ENCODE measurements at places on chromosomes 16 and 17.

DNA sequence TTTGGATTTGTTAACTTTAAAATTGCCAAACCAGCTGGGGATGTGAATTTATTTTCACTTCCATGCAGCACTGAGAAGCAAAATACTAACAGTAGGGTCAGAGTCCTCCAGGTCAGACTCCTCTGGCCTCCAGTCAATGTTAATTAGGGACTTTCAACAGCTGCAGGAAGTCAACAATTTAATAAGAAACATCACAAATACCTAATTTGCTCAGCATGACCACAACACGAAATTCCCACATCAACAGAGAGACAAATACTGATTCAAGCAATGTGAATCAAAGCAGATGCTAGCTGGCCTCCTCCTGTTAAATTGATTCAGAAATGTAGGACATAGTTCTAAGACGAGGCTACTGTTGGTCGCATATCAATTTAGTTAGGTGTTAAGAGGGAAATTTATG, 111.7 kb downstream of the ABCA8 start:
- no peak for DNase-seq

DNA sequence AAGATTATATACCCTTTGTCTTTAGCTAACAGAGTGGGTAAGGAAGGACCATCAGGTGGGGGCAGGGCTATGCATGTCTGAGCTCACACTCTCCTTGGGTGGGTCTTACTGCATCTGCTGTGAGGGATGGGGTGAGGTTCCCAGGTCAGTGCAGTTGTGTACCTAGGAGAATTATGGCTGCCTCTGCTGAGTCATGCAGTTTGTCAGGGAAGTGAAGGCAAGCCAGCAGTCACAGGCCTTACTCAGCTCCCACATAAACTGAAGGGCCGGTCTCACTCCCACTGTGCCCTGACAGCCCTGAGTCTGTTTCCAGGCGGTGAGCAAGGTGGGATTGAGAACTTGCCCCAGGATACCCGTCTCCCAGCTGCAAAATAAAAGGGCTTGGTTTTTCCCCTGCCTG, 328.6 kb downstream of the MAP2K6 start:
- no peak for DNase-seq

GRCh38 chr17:77802333-77802615, 156.2 kb upstream of the TNRC6C start:
- DNase-seq = no peak

- peak; percentile 24 for DNase-seq
Measured at GRCh38 chr17:82528484-82529265, 9.1 kb downstream of the FOXK2 start.

DNA sequence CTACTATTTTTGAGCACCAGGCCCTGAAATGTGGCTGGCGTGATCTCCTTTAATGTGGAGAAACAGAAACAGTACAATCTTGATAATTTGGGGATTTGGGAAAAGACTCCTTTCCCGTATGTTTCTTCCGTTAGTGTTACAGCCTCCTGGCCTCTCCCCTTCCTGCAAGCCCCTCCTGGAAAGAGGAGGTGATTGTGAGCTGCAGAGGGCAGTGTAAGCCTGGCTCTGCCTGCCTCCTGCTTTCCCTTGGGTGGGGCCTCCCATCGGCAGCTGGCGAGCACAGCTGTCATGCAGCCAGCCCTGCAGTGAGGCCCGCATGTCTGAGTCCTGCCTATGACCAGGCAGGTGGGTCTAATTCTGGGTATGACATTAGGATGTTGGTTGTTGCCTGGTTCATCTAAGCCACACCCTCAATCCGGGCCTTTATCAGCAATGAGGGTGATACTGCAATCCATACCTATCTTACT, 48.7 kb upstream of the WSB1 start:
- DNase-seq = peak; percentile 72

GRCh38 chr17:46154151-46154816, 38.9 kb downstream of the KANSL1 start:
- no peak for DNase-seq

- no peak for DNase-seq
Measured at GRCh38 chr16:3095869-3096268, 3.2 kb downstream of the ZSCAN10 start.

GRCh38 chr17:73765824-73766563, 121.7 kb upstream of the SDK2 start:
- DNase-seq = no peak

- DNase-seq = no peak
Measured at GRCh38 chr17:74213861-74214391, 555 bp downstream of the TTYH2 start.

- DNase-seq = no peak
Measured at GRCh38 chr17:57689254-57689653, 55.8 kb downstream of the CCDC182 start.

- no peak for DNase-seq
Measured at GRCh38 chr17:20988896-20989295, 53.9 kb downstream of the USP22 start.

DNA sequence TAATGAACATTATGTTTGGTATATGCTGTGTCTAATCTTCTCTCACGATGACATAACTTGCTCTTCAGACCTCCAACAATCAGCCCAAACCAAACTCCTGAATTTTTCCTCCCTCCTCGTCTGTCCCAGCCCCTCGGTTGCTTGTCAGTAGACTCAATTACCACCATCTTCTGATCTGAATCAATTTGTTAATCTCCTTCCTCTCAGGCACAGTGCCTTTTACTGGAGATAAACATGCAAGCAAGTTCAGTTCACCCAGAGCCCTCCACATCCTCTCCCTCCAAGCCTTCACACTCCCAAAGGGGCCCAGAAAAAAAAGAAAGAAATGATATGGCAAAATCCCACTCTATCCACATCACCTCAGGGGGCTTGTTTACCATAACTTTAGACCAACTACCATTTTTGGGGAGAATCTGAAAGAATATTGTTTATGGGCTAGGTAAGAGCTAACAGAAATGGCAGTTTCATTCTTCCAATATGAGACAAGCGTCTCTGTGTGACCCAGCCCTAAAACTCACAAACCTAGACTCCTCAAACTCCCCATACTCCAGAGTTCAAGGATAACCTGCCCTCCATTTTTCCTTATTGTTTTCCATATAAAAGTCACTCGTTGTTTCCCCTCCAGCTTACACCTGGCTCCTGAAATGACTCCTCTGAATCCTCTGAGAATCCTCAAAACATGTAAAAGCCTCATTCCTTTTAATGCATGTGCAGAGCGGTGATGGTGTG, 1.5 kb downstream of the TEX2 start:
- DNase-seq = no peak

GRCh38 chr16:19167710-19168370, at the start of gene SYT17:
SYT17 (plus strand) TSS chr16:19168240; CDS start chr16:19168647, 407 bp downstream.
- peak; percentile 45 for DNase-seq

All from DMS 273 treated with DMSO at 0.1 percent for 48 hours (cell line).